NCI-H1694 (cell line): ENCODE measurements at places on chromosomes 16 and 17.
A peak's percentile ranks its signal among the peaks of the same experiment; 100 is the strongest.

GRCh38 chr17:7293159-7293558, 1.3 kb downstream of the YBX2 start:
- DNase-seq, result no peak

- DNase-seq, result no peak
These were observed 409.5 kb downstream of the CA10 start for GRCh38 chr17:51748749-51749604.

DNA sequence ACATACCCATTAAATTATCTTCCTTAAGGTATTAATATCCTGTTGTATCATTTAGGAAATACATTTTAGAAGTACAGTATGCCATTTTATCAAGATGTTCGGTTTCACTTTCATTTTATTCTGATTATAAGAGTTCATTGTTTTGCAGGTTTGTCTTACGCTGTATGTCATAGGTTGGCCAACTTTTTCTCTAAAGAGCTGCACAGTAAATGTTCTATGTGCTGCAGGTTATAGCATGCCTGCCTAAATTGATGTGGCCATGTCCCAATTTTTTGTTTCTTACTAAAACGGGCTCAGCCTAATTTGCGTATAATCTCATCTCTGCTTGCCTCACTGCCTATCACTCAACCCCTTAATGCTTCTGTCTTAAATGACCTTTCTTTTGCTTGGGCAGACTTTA, 126.4 kb downstream of the USP22 start:
- DNase-seq, result no peak

DNA sequence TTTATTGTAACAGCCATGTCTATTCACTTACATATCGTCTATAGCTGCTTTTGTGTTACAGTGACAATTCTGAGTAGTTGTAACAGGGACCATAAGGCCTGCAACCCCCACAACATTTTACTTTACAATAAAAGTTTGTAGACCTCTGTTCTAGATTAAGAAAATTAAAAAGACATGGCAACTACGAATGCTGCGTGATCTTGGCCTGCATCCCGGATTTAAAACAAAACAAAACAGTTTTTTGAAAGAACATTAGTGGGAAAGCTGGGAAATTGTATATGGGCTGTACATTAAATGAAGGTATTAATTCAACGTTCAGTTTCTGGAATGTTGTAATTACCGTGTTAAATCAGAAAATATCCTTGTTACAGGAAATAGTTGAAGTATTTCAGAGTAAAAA, 64.1 kb downstream of the RMI2 start:
- DNase-seq, result no peak

- DNase-seq, result no peak
These were observed 825.9 kb downstream of the KCNJ18 start for GRCh38 chr17:22518185-22518584.

GRCh38 chr16:80792031-80792430, 12.4 kb downstream of the CDYL2 start:
- DNase-seq, result no peak

DNA sequence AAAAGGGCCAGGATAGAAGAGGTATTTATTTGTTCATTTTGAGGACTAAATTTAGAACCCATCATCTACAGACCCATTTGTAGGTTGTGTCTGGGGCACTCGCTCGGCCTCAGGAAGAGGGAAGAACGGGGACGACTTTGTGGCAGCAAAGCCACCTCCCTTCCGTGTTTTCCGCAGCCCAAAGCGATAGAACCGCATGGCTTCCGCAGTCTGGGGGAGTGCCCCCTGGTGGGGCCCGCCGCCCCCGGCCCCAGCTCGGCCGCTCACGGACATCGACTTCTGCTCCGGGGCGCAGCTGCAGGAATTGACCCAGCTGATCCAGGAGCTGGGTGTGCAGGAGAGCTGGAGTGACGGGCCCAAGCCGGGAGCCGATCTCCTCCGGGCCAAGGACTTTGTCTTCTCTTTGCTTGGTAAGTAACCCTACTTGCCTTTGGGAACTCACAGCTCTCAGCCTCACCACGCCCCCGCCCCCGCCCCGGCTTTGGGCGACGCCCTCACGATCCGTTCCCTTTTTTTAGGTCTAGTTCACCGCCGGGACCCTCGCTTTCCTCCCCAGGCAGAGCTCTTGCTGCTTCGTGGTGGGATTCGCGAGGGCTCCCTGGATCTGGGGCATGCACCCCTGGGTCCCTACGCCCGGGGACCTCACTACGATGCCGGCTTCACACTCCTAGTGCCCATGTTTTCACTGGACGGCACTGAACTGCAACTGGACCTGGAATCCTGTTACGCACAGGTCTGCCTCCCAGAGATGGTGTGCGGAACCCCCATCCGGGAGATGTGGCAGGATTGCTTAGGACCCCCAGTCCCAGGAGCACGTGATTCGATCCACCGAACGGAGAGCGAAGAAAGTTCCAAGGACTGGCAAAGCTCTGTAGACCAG, 681 bp downstream of the TMEM102 start:
- DNase-seq, result peak; percentile 36

- no peak for DNase-seq
These were observed 1.3 kb downstream of the SPN start for GRCh38 chr16:29664091-29664921.

DNA sequence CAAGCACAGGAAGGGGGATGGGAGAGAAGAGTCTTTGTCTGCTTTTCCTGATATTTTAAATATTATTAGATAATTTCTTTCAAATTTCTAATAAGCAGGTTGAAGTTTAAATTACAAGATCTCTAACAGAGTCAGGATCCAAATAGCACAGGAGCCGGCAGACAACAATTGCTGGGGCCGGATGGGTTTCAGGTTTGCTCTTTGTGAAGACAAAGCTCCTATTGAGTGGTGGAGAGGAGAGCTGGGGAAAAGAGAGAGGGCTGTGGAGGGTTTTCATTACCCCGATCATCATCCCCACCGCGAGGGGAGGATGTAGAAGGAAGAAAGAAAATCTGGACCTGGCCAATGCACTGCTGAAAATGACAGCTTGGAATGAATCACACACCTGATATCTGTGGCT, 197.3 kb downstream of the SOX9 start:
- no peak for DNase-seq

DNA sequence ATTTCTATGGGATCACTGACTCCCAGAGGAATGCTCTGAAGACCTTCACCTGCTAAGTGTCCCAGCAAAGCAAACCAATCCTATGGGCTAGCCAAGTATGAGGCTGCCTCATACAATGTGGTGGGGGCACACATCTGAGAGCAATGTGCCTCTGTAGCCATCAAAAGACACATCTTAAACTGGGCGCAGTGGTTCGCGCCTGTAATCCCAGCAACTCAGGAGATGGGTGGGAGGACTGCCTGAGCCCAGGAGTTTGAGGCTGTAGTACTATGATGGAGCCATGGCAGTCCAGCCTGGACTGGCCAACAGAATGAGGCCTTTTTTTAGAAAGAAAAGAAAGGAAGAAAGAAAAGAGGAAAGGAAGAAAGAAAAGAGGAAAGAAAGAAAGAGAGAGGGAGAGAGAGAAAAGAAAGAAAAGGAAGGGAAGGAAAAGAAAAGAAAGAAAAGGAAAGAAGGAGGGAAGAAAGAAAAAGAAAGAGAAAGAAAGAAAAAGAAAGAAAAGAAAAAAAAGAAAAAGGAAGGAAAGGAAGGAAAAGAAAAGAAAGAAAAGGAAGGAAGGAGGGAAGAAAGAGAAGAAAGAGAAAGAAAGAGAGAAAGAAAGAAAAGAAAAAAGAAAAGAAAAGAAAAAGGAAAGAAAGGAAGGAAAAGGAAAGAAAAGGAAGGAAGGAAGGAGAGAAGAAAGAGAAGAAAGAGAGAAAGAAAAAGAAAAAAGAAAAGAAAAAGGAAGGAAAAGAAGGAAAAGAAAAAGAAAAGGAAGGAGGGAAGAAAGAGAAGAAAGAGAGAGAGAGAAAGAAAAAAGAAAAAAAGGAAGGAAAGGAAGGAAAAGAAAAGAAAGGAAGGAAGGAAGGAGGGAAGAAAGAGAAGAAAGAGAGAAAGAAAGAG, 430.3 kb downstream of the SLC39A11 start:
- no peak for DNase-seq

DNA sequence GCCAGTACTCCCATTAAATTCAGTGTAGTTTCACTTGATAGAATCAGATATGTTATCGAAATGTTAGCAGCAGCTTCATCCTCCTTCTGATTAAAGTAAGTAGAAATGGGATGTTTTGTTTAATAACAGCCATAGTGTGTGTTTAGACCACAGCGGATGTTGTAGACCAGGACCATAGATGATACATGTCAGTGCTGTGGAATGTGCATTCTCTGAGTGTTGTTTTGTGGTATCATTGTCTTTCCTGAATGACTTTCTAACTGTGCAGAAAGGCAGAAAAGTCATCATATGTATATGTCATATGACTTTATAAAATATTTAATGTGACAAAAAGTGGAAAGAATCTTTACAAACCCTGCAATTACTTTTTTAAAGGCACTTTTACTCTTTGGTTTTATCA, 55.6 kb downstream of the CYLD start:
- DNase-seq, result no peak

- DNase-seq, result no peak
These were observed 38.8 kb downstream of the SCPEP1 start for GRCh38 chr17:57016764-57017116.

DNA sequence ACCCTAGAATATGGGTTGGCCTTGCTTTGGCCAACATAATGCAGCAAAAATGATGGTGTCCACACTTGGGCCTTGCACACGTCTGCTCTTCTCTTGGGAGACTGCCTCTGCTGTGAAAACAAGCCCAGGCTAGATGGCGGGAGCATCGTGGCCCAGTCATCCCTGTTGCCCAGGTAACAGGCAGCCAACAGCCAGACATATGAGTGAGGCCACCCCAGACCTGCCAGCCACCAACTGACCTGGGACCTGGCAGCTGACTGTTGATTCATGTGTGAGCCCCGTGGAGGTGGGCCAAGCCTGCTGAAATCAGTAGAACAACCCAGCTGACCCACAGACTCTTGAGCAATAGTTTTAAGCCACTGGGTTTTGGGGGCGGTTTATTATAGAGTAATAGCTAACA, 39.4 kb upstream of the CDH3 start:
- DNase-seq, result no peak
